Neural progenitor cell (in vitro differentiated cells): ENCODE measurements at places on chromosomes 5 and 9.

- no peak for DNase-seq
Measured at GRCh38 chr5:63911871-63912270, 50.4 kb downstream of the HTR1A start.

DNA sequence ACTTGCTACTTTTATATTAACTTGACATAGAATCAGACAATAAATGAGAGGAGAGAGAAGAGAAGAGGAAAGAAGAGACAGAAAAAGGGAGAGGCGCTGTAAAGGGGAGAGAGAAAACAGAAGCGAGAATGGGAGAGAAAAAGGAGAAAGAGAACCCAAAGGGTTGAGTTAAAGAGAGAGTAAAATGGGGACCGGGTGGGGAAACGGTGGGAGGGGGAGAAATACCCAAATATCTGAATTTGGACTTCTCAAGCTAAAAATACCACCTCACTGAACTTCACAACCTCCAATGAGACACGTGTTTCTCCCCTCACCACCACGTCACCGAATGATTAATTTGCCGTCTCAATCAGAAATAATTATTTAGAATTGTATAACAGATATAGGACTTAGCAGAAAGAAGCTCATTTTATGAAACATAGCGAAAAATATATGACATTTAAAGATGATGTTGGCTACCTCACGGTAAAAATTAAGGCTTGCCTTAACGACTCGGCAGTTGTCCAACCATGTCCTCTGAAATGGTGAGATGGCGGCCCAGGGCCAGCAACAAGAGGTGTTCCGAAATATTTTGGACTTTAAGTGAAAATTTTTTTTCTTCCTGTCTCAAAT, 204.1 kb downstream of the MEF2C start:
- no peak for DNase-seq

GRCh38 chr9:87581513-87581912, 83.8 kb downstream of the DAPK1 start:
- DNase-seq: no peak

GRCh38 chr5:154276973-154277331, 86.4 kb downstream of the GALNT10 start:
- no peak for DNase-seq

- peak; percentile 13 for DNase-seq
Measured at GRCh38 chr9:120265791-120266190, 314.2 kb downstream of the CDK5RAP2 start.

DNA sequence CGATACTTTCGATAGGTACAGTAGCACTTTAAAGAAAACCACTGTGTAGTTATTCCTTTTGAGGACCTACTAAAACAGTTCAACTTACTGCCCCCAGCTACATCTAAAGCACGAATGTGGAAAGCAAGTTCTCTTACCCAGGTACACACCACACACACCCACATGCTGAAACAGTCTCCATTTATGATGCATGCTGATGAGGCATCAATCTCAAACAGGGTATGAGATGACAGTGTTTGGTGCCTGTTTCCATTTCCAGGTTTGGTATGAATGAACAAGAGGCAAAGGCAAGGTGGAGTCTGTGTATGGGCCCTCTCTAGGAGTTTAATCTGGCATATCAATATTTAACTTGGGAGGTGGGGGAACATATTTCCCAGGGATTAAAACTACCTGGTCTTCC, 13.9 kb downstream of the HMGXB3 start:
- DNase-seq: no peak

GRCh38 chr5:135660826-135661575, 82.2 kb upstream of the CXCL14 start:
- DNase-seq: peak; percentile 9

- DNase-seq: no peak
Measured at GRCh38 chr9:91766315-91767069, 183.5 kb downstream of the ROR2 start.
